Bone marrow (tissue), 2 donors: ENCODE measurements at places on chromosomes 4 and X.

DNA sequence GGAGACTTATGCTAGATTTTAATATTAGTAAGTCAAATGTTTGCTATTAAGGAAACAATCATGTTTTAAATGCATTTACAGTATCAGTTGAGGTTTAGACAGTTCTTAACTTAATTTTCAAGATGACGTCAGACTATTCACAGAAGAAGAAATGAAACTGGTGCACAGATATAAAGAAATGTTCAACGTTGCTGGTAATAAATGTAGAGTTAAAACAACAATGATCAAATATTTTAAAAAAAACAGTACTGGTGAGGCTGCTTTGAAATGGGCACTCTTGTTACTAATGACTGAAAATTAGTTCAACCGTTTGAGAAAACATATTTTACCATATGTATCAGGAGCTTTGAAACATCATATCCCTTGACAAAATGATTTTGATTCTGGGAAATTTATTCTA lies 44.2 kb downstream of the ABHD18 start:
- DNase-seq = no peak

GRCh38 chrX:48468247-48468671 lies 1.8 kb downstream of the SLC38A5 start:
- DNase-seq = no peak

- no peak for DNase-seq
These were observed 539.6 kb upstream of the DIPK2B start for GRCh38 chrX:45740291-45740690.

DNA sequence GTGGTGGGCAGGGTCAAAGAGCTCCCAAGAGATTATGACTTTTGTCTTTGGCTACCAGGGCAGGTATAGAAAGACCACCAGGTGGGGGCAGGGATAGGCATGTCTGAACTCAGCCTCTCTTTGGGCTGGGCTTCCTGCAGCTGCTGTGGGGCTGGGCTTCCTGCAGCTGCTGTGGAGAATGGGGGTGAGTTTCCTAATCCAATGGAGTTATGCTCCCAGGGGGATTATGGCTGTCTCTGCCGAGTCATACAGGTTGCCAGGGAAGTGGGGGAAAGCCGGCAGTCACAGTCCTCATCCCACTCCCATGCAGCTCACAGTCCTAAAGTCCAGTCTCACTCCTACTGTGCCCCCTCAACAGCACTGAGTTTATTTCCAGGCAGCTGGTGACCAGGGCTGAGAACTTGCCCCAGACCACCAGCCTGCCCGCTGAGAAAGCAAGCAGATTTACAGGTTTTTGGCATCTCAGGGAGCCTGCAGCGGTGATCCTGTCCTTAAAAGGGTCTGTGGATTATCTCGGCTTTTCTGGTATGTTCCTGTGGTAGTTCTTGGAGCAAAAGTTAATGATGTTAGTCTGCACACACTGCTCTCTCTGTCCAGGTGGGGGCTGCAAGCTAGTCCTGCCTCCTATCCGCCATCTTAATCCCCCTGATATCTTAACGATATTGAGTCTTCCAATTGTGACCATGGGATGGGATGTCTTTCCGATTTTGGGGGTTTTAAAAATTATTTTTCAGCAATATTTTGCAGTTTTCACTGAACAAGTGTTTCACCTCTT lies 133.4 kb downstream of the RTL9 start:
- DNase-seq = no peak

DNA sequence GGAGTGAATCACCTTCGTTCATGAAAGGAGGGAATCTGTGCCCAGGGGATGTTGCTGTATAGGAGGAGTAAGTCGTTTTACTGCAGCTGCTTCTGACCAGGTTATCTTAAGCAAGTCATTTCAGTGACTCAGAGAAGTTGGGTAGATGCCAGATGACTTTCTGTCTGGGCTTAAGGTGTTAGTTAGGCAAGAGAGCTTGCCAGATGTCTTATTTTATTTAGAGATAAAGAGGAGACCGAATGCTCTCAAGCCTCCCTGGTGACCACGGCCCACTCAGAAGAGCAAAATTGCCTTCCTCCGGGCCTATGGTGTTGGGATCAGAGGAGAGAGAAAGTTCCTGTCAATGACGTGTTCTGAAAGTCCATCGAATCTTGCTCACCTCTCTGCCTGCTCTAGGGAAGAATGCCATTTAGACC lies 16.3 kb upstream of the ZNF827 start:
- DNase-seq = no peak

GRCh38 chr4:165384186-165384585 lies 5.4 kb downstream of the CPE start:
- no peak for DNase-seq

GRCh38 chr4:81814987-81815541 lies 343.4 kb upstream of the RASGEF1B start:
- peak; percentile 19 for DNase-seq

DNA sequence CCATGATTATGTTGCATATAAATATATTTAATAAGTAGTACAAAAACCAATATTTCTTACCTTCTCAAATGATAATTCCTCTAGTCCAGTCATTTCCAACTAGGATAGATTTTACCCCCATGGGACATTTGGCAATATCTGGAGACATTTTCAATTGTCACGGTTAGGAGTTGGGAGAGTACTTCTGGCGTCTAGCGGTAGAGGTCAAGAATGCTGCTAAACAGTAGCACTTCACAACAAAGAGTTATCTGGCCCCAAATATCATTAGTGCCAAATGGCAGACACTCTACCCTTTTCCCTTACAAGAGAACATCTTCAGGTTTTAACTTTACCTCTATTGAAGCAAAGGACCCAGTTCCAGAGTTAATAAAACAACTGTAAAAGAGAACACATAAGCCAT lies 168.1 kb downstream of the FAT4 start:
- no peak for DNase-seq

DNA sequence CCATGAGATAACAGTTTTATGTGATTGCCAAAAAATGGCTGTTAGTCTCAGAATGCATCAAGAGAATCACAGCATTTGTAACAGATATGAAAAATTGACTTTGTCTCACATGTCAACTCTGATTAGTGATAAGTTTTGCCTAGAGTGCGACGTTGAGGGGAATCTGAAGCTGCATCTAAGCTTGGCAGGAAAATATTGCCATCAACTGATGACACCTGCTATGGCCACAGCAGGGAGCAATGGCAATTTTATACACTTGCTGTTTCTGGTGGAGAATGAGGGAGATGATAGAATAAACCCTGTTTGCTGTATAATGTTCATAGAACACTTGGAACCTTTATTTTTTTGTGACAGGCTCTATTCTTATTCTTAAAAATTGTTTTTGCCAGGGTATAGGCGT lies 205.4 kb upstream of the GNPDA2 start:
- no peak for DNase-seq

DNA sequence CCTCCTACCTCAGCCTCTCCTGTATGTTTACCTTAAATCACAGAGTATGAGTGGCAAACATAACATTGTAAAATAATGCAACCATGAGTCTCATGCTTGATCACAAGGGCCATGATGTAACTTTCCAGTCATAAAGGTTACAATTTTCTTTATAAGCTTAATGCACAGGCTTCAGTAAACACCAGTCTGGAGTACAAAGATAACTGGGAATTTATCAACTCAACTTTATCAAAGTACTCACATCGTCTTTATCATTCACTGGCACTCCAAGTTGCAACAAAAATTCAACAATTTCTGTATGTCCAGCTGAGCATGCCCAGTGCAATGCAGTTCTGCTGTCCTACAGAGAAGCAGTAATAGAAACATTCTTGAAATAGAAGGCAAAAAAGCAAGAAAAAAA lies 2.8 kb downstream of the PSMD10 start:
- DNase-seq = no peak

DNA sequence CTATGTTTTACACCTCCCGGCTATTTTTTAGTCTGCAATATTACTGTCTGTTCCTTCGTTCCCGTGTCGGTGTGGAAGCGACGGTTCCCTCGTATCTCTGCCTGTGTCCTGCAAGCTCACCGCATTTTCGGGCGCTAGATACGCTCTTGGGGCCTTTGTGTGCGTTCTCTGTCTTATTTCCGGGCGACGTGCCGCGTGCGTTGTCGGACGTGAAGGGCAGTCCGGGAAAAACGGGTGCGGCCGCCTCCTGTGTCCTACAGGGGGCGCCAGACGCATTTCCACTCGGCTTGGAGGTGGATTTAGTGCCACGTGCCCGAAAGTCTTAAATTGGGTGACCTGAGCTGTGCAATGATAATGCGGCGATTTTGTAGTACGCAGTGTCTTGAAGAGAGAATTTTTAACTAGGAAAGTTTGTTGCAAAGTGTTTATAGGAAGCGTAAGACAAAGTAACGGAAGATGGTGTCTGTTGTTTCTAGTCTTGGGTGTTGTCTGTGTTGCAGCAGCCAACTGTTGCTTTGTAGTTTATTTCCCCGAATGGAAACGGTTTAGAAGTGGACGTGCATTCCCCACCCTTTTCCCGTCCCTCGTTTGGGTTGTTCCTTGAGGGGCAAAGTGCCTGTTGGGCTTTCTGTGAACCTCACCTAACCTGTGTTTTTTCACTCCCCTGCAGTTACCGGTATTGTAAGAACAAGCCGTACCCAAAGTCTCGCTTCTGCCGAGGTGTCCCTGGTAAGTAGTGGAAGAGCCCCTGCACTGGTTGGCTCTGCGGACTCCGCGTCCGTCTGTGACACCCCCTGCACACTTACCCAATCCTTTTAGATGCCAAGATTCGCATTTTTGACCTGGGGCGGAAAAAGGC lies 720 bp downstream of the RPL10 start:
- DNase-seq = peak; percentile 46

DNA sequence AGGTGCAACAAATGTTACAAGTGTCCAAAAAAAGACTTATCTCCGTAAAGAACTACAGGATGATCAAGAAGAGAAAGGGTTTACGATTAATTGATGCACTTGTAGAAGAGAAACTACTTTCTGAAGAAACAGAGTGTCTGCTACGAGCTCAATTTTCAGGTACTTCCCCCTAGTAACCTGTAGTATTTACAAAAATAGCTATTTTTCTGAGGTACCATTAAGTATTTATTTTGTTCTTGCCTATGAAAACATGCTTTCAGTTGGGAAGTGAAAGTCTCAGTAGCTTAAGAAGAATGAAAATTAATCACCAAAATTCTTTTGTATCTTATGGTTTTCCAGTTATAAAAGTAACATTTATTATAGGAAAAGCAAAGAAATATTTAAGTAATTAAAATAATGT lies 5.9 kb downstream of the THAP9 start:
- no peak for DNase-seq

GRCh38 chrX:47746446-47746845 lies 87.5 kb upstream of the UXT start:
- no peak for DNase-seq

- no peak for DNase-seq
These were observed 89.2 kb upstream of the GPM6B start for GRCh38 chrX:13906093-13906492.

- no peak for DNase-seq
These were observed 100.5 kb downstream of the MFAP3L start for GRCh38 chr4:169925678-169926077.

DNA sequence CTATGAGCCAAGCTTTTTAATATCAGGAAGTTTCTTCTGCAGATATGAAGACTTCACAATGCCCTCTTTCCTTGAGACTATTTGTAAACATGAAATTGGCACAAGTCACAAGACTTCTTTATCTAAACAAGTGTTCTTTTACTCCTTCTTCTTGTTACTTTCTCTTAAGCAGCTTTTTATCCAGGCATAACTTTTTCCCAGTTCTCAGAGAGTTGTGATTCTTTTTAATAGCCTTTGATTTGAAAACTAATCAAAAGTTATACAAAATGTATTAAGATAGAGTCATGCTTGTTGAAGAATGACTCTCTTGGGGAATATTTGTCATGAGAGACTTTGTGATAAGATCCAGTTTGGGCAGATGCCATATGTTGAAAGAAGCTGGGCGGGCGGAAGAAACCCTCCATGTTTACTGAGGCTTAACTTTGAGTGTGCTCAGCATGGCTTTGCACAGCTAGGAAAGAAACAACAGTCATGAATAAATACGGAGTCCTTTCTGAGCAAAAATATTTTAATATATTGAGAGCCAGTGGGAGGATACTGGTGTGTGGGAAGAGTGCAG lies 39.3 kb downstream of the SYTL5 start:
- no peak for DNase-seq

DNA sequence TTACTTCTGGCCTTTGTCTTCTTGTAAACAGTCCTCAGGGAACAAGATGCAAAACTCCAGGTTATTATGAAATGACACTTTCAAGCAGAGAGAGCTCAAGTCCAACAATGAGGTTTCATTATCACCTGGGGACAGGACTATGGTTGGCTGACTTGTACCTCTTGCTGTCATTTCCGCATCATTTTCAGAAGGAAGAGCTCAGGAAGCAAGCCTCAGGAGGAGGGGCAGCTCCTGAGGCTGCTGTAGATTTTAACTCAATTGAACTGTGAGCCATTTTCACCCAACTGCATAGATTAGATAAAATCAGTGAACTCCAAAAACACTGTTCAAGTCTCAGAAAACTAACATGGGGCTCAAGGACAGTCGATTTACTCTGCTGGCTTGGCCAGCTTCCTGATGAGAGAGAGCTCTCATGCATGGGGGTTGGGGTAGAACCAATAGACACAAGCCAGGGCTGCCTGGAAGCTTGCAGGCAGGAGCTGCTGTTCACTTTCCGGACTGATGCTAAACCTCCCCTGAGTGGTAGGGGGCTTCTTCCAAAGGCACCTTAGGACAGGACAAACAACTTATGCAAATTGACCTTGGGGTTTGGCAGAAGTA lies 23.6 kb downstream of the TMEM255A start:
- no peak for DNase-seq

DNA sequence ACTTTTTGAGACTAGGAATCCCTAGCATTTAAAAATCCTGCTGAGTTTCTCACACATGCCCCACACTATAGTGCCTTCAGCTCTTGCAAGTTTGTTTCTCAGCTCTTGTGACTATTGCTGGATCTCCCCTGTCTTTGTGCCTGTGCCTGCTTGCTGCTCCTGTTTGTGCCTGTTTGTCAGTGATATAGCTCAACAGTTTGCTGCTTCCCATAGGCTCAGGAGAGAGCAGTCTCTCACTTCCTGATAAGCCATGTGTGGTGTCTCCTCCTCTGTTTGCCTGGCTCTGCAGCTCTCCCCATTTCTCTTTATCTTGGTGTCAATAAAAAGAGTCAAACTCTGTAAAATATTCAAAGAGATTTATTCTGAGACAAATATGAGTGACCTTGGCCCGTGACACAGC lies 259.8 kb upstream of the CLNK start:
- no peak for DNase-seq

- DNase-seq = no peak
These were observed 190.6 kb downstream of the CEP135 start for GRCh38 chr4:56139241-56139827.
